ENCODE measurements at places on chromosomes 16 and 17. TPM values are rescaled to one million over a fixed set of nuclear protein-coding genes. Genes with fewer than 3 reads are reported as not detected.

GAS2L2 gene
- total RNA-seq: not detected

CRISPLD2 gene
- 6.5 TPM for total RNA-seq

STH gene
- total RNA-seq: not detected

ALOX15 gene
- total RNA-seq: not detected

ST6GALNAC2 gene
- total RNA-seq: not detected

C16orf46 gene
- total RNA-seq: 1.1 TPM

GGT6 gene
- total RNA-seq: not detected

CCNF gene
- total RNA-seq: 40.3 TPM

DPEP2 gene
- total RNA-seq: not detected

ARL5C gene
- not detected for total RNA-seq

TEX14 gene
- total RNA-seq: 0.73 TPM

CASKIN2 gene
- 7.2 TPM for total RNA-seq

TPSG1 gene
- not detected for total RNA-seq

HP gene
- not detected for total RNA-seq

TERB1 gene
- total RNA-seq: not detected

SCARF1 gene
- not detected for total RNA-seq

TM4SF5 gene
- total RNA-seq: not detected

PERCC1 gene
- not detected for total RNA-seq

PRRT2 gene
- total RNA-seq: 0.73 TPM

HCRT gene
- total RNA-seq: not detected

OTOA gene
- under 0.01 TPM for total RNA-seq

PARD6A gene
- 0.59 TPM for total RNA-seq

RNF43 gene
- under 0.01 TPM for total RNA-seq

CES3 gene
- under 0.01 TPM for total RNA-seq

AGRP gene
- not detected for total RNA-seq

ABCC11 gene
- under 0.01 TPM for total RNA-seq

CRHR1 gene
- not detected for total RNA-seq

POLR2C gene
- 83.4 TPM for total RNA-seq

CETP gene
- not detected for total RNA-seq

ACSM2A gene
- total RNA-seq: not detected

UNC45B gene
- not detected for total RNA-seq

PABPN1L gene
- not detected for total RNA-seq

MAPT gene
- 0.37 TPM for total RNA-seq

CPHXL2 gene
- total RNA-seq: not detected

NPIPA5 gene
- total RNA-seq: under 0.01 TPM

CD300E gene
- not detected for total RNA-seq

NCOR1 gene
- total RNA-seq: 45.2 TPM

TGFB1I1 gene
- total RNA-seq: 35.0 TPM

TBC1D3I gene
- not detected for total RNA-seq

CCL7 gene
- total RNA-seq: 2.2 TPM

PIRT gene
- not detected for total RNA-seq

AKAP1 gene
- 34.6 TPM for total RNA-seq

SMTNL2 gene
- total RNA-seq: not detected

CD300LG gene
- not detected for total RNA-seq

ARL16 gene
- total RNA-seq: 19.1 TPM

ST6GALNAC1 gene
- total RNA-seq: not detected

HES7 gene
- 0.37 TPM for total RNA-seq

MT2A gene
- 405 TPM for total RNA-seq

TEKT5 gene
- not detected for total RNA-seq

KRT10 gene
- 0.37 TPM for total RNA-seq

SLC5A11 gene
- not detected for total RNA-seq

ZG16 gene
- not detected for total RNA-seq

SGCA gene
- not detected for total RNA-seq
